CD4-positive, alpha-beta T cell treated with Interleukin-4 for 1 hour (primary cell): ENCODE measurements at places on chromosomes 5 and 9.

GRCh38 chr9:69499407-69499806, 172.8 kb downstream of the APBA1 start:
- no peak for DNase-seq

GRCh38 chr9:77839459-77840140, 191.5 kb upstream of the GNA14 start:
- no peak for DNase-seq

DNA sequence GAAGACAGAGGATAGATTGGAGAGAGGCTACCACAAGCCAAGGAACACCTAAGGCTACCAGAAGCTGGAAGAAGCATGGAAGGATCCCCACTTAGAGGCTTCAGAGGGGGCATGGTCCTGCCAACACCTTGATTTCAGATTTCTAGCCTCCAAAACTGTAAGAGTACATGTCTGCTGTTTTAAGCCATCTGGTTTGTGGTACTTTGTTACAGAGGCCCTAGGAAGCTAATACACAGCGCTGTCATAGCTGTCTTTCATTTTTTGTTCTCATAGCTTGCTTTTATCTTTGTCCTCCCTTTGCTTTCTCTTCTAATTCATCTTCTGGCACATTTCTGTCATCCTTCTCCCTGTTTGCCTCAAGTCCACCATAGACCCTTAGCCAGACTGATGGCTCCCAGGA, 104.5 kb downstream of the ATP10B start:
- no peak for DNase-seq

DNA sequence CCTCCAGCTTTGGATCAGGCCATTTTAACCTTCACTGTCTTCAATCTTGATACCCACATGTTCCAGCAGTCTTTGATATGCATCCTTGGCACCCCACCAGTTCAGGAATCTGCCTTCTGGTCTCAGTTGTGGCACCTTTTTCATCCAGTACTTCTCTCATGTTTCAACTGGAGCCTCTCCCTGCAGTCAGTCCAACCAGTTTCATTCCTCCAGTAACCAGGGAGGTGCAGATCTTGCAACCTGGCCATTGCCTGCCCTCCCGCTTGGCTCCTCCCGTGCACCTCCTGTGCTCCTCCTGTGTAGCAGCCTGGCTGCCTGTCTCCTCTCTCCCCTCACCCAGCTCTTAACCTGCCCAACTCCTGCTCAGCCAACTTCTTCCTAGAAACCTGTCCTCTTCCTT, 20.2 kb downstream of the FUBP3 start:
- no peak for DNase-seq

- DNase-seq: no peak
These were observed 130.8 kb upstream of the IRX4 start for GRCh38 chr5:2013301-2014057.

- no peak for DNase-seq
These were observed 16.3 kb upstream of the PPP2CA start for GRCh38 chr5:134242146-134242545.

DNA sequence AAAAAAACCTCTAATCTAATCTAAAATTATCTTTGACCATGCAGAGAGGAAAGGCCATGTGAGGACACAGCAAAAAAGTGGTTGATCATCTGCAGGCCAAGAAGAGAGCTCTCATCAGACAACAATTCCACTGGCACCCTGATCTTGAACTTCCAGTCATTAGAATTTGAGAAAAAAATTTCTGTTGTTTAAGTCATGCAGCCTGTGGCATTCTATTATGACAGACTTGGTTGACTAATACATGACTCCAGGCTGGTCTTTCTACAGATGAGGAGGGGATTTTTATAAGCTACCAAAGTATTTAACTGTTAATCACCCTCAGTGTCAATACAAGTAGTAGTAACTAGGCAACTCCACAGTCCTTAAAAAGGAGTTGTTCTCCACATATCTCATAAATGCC, 358.5 kb upstream of the RGMB start:
- DNase-seq: no peak

GRCh38 chr9:80885894-80886293, 803.5 kb downstream of the TLE1 start:
- no peak for DNase-seq

DNA sequence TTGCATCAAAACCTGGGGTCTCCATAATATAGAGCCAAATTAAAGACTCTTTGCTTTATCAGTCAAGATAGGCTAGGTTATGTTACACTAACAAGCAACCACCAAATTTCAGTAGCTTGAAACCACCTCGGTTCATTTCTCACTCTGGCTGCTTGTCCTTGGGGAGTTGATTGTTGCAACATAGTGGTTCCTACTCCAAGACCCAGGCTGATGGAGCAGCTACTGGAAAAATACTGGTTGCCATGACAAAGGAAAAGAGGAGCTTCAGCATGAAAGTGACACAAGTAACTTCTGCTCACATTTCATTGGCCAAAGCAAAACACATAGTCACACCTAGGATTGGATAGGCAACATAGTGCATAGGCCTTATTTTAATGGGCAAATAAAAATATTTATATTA, 18.5 kb upstream of the RCL1 start:
- DNase-seq: no peak

- DNase-seq: no peak
These were observed 402.9 kb upstream of the CLINT1 start for GRCh38 chr5:158261674-158262367.

DNA sequence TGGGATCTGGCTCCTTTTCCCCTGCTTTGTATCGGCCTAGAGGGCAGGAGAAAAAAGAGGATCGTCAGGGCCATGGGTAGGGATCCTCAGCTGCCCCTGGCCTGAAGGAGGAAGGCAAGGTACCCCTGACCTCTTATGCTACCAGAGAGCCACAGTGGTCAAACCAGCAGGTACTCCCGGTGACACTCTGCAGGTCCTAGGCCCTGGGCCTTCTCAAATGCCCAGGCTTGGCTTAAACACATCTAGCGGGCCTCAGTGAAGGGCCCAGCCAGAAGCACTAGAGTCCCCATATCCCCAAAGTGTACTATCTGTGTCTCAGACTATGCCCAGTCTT, 3.5 kb downstream of the IRF1 start:
- DNase-seq: no peak

DNA sequence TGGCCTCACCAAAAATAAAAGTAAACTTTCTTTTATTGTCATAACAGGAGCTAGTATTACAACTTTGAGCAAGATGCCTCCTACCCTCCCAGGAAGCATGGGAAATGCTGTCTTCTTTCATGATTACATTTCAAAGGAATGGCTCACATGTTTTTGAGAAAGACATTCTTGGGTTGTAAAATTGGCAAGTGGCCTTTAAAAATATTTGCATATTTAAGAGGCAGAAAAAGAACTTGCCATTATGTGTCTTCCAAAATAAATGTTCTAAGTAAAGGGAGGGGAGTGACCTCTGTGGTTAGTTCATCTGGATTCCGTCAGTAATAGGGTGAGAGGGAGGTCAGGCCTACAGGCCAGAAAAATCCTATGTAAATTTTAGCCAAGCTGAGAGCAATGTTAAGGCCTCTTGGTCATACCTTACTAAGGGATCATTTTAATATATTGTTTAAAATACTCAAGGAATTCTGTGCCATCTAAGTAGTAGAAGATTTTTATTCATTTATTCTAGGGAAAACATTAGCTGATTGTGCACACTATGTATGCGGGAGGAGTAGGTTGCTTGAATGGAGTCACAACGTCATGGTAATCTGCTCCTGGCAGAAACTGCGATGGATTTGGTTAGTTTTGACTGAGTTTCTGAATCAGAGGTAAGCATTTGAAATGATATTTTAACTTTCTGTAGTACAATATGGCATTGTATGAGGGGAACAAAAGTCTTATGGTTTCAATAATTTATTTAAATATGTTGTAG, 1485.7 kb upstream of the CDH9 start:
- DNase-seq: no peak

- DNase-seq: no peak
These were observed 221.8 kb upstream of the TUT7 start for GRCh38 chr9:86575825-86576525.

- DNase-seq: no peak
These were observed 23.4 kb downstream of the UBE2R2 start for GRCh38 chr9:33840381-33840780.
